Caco-2 (cell line): ENCODE measurements at places on chromosomes 7 and 10. TPM values are rescaled to one million over a fixed set of nuclear protein-coding genes. Genes with fewer than 3 reads are reported as not detected.

Gene CALCR
- total RNA-seq: 0.30 TPM in 1 of 2 replicates, not detected in the other

Gene DENND2A
- total RNA-seq: 0.67 and 0.95 TPM in 2 replicates

Gene KCNIP2
- 5.5 and 6.1 TPM in 2 replicates for total RNA-seq

Gene MSS51
- total RNA-seq: 2.0 and 2.1 TPM in 2 replicates

Gene OPTN
- total RNA-seq: 59.6 and 70.9 TPM in 2 replicates

Gene TAS2R5
- total RNA-seq: 1.7 TPM in 2 replicates
